Fibroblast of gingiva (primary cell): ENCODE measurements at places on chromosomes 12 and 14.

DNA sequence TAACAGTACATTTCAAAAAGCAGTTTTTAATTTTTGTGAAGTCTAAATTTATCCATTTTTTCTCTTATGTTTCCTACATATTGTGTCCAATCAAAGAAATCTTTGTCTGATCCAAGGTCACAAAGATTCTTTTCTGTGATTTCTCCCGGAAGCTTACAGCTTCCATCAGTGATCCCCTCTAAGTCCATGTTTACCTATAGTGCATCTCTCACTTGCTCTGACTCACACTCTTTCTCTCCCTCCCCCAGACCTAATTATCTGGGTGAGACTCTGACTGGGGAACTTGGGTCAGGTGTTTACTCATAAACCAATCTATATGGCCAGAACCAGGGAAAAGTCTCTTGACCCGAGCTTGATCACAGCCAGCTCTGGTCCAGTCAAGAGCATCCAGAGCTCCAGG lies 224.4 kb downstream of the SPTSSA start:
- no peak for DNase-seq

GRCh38 chr14:101020834-101021370 lies 117.4 kb upstream of the RTL1 start:
- no peak for DNase-seq

DNA sequence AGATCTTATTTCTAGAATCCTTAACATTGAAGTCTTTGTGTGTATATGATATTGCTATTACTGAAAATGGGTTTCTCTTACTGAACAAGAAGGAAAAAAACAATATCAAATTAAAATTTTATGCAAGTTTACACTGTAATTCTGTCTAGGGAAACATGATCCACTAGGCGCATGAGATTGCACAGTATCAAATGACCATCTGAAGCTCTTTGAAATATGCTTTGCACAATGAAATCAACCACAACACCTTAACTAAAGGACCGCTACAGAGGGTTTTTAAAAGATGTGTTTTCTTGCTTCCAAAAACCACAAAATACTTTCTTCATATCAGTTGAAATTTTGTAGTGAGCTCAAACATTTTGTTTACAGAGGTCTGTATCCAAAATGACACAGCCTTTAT lies 15.1 kb upstream of the KERA start:
- DNase-seq: peak; percentile 30

DNA sequence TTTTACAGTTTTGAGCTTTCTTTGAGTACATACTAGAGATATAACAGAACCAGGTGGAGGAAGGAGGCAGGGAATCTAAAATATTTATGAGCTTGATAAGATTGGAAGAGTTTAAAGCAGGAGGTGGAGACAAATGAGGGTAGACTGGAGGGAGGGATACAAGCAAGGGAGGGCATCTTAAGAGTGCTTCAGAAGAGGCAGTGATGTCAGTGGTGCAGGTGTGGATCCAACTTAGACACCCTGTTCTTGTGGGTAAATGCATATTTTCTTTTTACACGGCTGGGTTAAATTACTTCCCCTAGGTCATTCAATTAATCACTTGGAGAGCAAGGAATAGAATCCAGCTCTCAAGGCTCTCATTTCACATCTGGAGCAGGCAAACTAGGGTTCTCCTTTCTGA lies 146.1 kb upstream of the LRIG3 start:
- DNase-seq: no peak
